ENCODE measurements at places on chromosomes 13 and 19.

DNA sequence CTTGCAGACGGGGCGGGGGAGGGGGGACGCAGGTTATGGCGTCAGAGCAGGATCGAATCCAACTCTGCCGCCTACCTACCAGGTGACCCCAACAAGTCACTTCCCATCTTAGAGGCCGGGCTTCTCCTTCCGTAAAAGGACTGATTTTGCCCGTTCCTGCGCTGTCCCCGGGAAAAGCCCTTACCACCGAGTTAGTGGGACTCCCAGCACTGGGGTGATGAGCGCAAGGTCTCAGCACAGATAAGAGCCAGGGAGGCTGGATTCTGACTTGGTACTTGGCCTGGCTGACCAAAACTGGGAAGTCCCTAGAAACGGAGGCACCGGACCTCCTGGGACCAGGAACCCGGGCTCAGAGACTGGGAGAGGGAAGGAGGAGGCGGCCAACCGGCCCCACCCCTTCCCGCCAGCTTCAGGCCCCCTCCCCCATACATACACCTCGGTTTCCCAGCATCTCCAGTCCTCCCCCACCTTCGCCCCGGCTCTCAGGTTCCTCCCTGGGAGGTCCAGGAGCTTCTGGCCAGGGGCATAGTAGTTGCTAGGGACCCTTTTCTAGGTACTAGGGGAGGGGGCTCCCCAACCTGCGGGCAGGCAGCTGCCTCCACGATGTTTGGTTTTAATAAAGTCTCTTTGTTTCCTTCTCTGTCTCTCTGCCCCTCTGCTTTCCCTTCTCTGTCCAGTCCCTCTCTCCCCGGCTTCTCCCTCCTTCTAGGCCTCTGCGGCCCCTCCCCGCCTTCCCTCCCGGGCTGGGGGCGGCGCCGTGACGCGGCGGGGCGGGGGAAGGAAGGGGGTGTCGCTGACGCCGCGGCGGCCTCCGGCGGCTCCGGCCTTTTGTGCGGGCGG is at the start of gene GRAMD1A:
Gene GRAMD1A, plus strand, starts transcription at position 826 of the 840 bp plus-strand sequence. CDS start 156 bp downstream, outside the sequence.
- DNase-seq, result peak; percentile 94

GRCh38 chr13:99545361-99545760 is 44.1 kb downstream of the TM9SF2 start:
- DNase-seq, result no peak

DNA sequence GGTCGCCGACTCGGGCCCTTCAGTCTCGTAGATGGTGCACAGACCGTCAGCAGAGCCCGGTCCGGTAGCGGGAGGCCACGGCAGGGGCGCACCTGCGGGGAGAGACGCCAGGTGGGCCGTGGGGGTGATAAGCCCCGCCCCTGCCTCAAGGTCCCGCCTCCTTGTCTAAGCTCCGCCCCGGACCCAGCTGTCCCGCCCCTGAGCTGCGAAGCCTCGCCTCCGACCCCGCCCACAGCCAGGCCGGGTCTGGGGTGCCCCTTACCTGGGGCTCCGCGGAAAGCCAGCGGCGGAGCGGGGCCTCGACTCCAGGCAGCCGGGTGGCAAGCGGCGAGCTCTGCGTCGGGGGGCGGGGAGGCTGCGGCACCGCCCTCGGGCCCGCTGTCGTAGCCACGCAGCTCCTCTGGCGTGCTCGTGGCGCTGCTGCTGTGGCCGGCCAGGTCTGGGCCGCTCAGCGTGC is 4.7 kb downstream of the PRR36 start:
- peak; percentile 69 for DNase-seq

GRCh38 chr13:41352935-41353840 is 42.1 kb downstream of the NAA16 start:
- DNase-seq, result peak; percentile 5

GRCh38 chr13:37273836-37274235 is 168.4 kb upstream of the CSNK1A1L start:
- DNase-seq, result no peak

DNA sequence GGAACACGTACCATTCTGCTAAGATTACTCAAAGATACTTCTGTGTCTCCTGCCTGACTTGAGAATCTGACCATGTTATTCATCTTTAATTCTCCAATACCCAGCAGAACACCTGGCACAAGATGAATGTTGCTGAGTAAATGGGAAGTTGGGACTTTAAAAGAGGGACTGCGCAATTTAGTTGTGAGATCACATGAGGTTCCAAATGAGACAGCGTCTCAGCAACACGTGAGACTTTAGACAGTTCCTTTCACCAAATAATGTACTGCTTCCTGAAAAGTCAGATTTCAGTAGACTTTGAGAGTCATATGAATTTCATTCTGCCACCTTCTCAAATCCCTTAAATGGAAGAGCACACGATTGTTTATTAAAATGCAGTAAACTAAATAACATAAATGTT is 36.7 kb downstream of the DOCK9 start:
- DNase-seq, result no peak

- DNase-seq, result no peak
Measured at GRCh38 chr13:21625366-21625765, 21.4 kb upstream of the MICU2 start.

DNA sequence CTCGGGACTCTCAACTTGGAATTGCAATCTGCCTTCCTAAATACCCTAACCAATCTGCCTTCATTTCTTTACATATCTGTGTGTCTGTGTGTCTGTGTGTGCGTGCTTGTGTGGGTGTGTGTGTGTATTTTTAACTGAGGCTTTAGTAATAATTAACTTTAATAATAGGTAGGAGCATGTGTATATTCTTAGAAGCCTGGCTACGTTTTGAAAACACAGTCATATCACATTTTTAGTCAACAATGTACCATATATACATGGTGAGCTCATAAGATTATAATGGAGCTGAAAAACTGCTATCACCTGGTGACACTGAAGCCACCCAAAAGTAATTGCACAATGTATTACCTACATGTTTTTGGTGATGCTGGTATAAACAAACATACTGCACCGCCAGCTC is 65.4 kb upstream of the ATXN8OS start:
- no peak for DNase-seq

DNA sequence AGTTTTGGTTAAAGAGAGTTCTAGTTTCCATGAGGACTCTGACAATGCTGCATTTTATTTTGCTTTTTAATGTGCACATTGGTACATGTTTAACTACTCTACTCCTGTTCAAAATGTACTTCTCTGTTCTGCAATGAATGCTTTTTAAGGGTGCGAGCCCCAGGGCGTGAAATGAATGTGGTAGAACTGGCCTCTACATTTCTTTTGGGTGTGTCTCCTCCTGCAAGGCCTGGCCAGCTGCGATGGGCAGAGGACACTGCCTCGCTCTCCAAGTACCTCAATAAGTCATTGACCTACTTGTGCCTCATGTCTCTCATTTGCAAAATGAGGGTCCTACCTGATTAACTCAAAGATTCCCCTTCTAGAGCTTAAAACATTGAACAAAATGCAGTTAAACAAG is 6.7 kb downstream of the RGS9BP start:
- no peak for DNase-seq

DNA sequence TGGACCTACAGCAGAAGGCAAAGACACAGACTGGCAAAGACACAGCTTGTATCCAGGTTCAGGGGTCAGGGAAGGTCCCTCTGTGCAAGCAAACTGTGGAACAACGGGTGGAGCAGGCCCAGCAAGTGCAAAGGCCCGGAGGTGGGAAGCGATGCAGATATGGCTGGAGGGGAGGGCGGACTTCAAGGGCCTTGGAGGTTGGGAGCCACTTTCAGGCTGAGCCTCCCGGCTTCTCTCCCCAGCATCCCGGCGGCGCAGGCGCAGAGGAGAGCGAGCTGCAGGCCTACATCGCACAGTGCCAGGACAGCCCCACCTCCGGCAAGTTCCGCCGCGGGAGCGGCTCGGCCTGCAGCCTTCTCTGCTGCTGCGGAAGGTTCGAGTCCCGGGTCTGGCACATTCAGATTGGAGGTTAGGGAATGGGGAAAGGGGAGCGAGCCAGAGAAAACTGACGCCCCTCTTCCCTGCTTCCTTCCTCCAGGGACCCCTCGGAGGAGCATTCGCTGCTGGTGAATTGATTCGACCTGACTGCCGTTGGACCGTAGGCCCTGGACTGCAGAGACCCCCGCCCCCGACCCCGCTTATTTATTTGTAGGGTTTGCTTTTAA is 2.1 kb upstream of the PNPLA6 start:
- DNase-seq, result no peak

- no peak for DNase-seq
Measured at GRCh38 chr13:98960606-98961502, 17.0 kb downstream of the DOCK9 start.

DNA sequence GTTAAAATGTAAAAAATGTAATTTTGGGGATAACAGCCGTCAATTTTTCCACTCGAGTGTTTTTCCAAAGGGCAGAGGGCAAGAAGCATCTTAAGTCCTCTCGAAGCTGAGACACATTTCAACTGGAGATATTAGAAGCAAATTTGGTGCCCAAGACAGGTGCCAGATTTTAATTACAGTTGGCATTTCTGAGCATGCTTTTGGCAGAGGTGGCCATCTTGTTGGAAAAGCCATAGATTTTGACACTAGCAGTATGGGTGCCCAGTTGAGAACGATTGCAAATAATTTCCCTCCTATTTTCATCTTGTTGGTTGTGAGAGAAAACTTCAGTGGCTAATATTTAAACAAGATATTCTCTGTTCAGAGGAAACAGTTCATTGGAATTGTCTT is 146.3 kb downstream of the TM9SF2 start:
- no peak for DNase-seq

- DNase-seq, result peak; percentile 86
Measured at GRCh38 chr19:16247353-16248182, 49.9 kb downstream of the AP1M1 start.

GRCh38 chr13:22629374-22629773 is 551.4 kb upstream of the SGCG start:
- no peak for DNase-seq

DNA sequence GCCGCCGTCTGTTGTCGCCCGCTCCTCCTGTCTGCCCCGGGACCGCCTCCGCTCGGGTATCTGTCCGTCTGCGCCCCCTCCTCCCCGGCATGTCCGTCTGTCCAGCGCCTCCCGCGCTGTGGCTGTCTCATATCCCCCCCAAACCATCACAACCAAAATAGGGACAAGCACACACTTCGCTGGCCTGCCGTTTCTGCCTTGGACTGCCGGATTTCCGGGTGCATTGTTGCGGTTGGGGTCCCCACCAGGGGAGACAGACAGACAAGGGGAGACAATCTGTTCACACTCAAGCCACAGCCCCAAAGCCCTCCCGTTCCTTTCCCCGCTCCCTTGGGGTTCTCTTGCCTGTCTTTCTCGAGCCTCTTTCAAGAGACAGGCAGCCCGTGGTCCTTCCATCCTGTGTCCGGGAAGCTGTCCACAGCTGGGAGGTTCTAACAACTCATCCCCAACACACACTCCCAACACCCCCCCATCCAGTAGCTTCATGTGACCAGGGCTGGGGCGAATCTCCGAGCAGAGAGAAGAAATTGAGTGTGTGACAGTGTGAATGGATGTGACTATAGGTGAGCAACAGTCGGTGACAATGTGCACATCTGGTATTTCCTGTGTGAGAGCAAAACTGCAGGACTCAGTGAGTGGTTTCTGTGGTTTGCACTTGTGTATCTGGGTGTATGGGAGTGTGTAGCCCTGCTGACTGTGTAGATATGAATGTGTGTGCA is 16.5 kb upstream of the FOSB start:
- DNase-seq, result no peak

GRCh38 chr13:110589793-110590390 is 25.5 kb upstream of the NAXD start:
- no peak for DNase-seq

GRCh38 chr19:50387868-50388245 is 3.7 kb downstream of the POLD1 start:
- DNase-seq, result no peak

DNA sequence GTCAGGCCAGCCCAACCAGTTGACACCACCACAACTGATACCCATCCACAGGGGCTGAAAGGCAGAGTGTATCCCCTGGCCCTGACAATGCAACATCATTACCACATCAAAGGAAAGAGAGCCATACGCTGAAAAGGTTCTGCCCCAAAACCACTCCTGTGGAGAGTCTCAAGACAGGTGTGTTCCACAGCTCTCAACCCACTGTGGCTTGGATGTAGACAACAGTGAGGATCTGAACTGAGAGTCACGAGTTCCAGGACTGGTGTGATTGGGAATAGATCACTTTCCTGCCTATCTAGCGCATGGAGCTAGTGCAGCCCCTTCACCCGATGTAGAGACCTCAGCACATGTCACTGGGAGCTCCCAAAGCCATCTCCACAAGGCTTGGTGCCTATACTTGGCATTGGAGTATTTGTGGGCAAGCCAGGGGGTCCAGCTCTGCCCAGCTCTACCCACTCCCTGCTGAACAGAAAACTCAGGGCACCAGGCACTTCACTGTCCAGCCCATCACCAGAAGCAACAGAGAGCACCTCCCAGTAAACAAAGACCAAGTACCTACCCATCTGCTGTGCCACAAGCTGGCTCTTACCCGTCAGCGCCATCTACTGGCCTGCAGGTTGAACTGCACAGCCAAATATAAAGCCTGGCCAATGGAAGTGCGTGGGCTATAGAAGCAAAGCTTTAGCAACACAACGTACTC is 579.5 kb downstream of the UQCRFS1 start:
- no peak for DNase-seq

DNA sequence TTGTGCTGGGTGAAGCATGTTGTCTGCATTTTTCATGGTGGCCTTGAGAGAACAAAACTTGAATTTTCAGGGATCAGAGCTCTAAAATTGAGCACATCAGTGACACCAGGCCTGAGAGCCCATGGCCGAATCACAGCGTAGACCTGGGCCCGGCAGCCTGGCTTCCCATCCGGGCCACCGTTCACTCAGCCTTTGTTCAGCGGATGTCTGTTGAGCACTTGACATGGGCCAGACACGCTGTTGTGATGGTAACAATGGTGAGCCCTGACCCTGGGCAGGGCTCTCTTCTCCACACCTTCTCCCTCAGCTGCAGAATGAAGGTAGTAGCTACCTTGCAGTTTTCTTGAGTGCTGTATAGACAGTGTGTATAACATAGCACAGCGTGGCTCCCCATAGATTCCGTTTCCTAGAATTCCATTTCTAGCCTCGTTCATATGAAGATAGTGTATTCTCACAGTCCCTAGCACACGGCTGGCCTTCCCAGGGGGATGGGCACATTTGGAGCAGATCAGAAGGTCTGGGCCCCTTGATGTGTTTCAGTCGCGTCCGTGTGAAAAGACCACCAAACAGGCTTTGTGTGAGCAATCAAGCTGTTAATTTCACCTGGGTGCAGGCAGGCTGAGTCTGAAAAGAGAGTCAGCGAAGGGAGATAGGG is 75.3 kb downstream of the RAB20 start:
- DNase-seq, result no peak

GRCh38 chr13:59837101-59837500 is 326.6 kb downstream of the DIAPH3 start:
- DNase-seq, result no peak

- DNase-seq, result no peak
Measured at GRCh38 chr13:44815623-44816022, 173.6 kb downstream of the NUFIP1 start.

- DNase-seq, result no peak
Measured at GRCh38 chr13:23950736-23951510, 53.6 kb upstream of the C1QTNF9B start.

GRCh38 chr19:30577551-30578105 is 205.4 kb downstream of the ZNF536 start:
- no peak for DNase-seq
